ENCODE measurements at places on chromosomes 7 and 10.
A peak's percentile ranks its signal among the peaks of the same experiment; 100 is the strongest.

GRCh38 chr7:106457678-106458077 lies 172.9 kb upstream of the NAMPT start:
- DNase-seq, result no peak

DNA sequence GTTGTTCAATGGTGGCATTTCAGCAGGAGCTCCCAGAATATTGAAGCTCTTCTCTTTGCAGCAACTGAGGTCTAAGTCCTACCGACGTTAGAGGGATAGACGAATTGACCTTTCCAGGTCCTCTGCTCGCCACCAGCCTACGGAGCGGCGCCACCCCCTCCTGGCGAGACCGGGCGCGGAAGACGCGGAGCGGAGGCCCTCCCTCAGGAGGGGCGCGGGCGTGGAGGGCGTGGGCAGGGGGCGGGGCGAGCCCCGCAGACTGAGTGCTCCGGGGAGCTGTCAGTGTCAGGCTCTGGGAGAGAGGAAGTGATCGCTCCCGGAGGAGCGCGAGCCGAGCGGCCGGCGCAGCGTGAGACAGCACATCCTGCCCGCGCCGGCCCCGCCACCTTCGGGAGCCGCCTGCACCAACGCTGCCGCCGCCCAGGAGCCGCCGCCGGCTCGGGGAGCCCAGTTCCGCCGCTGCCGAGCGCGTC lies at the start of gene DYNC1I1:
TSS of gene DYNC1I1 (plus strand) at position 257 of the 473 bp plus-strand sequence. CDS start 32,176 bp downstream, outside the sequence.
- DNase-seq, result peak; percentile 59

DNA sequence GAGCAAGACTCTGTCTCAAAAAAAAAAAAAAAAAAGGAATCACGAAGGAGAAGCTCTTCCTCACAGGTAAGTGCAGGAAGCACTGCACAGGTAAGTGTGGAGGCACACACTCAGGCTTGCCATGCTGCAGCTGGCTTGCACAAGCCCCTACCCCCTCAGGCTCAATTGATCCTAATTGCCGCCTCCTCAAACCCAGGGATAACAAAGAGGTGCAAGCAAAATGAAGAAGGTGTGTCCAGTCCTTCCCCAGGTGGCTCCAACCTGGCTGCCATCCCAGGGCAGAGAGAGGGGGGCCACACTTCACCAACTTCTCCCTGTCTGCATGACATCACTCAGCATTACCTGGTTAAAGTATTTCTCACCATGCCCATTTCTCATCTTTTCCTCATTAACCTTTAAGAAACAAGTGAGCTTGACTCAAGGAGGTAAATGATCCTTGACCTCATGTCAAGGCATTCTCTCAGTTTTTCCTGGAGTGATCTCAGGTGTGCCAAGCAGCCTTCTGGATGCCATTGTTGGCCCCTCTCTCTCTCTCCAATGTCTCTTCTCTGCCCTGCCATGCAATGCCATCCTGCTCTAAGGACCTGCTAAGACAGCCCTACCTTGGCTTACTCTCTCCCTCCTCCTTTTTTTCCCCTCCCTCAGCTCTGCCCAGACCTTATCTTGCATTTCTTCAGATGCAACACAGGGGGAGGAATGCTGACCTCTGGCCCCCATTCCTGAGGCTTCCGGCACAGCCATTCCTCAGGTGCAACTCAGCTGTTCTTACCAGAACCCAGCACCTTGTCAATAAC lies 13.0 kb upstream of the TRPV6 start:
- DNase-seq, result no peak

DNA sequence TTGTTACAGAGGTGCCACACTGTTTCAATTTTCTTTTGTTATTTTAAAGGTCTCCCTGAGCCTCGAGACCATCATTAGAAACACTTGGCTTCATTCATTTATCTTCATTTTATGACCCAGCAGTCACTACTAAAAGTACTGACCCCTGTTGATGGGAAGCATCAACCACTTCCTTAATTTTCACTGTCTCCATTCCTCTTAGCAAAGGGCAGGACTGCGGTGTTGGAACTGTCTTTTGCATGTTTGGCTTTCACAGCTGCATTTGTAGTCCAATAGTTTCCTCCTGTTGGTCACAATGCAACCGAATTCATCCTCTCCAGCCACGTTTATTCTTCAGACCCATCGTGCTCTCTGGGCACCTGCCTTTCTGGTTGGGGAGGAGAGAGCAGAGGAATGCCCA lies 46.7 kb upstream of the PDZD8 start:
- no peak for DNase-seq

GRCh38 chr10:82536668-82537067 lies 661.7 kb downstream of the NRG3 start:
- DNase-seq, result no peak

DNA sequence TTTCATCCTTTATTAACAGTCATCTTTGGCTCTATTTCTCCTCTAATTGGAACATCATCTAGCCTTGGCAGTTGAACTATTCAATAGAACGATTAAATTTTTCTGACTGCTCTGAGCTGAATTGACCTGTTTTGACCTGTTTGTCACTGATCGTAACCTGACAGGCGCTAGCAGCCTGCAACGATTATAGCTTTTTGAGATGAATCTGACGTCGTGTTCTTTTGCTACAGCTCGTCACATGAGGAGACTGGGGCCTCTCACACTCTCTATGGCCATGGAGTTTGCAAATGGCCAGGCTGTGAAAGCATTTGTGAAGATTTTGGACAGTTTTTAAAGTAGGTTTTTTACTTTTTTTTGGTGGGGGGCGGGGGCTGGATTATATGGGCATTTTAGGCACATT lies 229.8 kb downstream of the FOXP2 start:
- no peak for DNase-seq

GRCh38 chr10:6182454-6183098 lies 20.2 kb upstream of the PFKFB3 start:
- no peak for DNase-seq

DNA sequence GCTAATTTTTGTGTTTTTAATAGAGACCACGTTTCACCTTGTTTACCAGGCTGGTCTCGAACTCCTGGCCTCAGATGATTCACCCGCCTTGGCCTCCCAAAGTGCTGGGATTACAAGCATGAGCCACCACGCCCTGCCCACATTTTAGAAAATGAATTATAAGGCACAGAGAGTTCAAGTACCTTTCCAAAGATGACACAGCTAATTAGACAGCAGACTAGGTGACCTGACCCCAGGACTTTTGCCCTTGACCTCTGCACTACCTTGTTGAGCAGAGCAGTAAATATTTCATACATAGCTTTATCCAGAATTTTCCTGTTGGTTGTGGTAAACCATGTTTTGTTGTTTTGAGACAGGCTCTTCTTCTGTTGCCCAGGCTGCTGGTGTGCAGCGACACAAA lies 131.3 kb upstream of the KCTD7 start:
- no peak for DNase-seq

GRCh38 chr10:79434223-79434687 lies 11.2 kb downstream of the ZCCHC24 start:
- DNase-seq, result no peak

GRCh38 chr10:62618054-62618453 lies 186.5 kb upstream of the ADO start:
- DNase-seq, result no peak

GRCh38 chr10:59617996-59618395 lies 91.7 kb downstream of the SLC16A9 start:
- no peak for DNase-seq

- DNase-seq, result no peak
Observed at GRCh38 chr7:119748251-119748860, 524.6 kb upstream of the KCND2 start.

- no peak for DNase-seq
Observed at GRCh38 chr10:120422457-120422856, 34.6 kb upstream of the PLPP4 start.

DNA sequence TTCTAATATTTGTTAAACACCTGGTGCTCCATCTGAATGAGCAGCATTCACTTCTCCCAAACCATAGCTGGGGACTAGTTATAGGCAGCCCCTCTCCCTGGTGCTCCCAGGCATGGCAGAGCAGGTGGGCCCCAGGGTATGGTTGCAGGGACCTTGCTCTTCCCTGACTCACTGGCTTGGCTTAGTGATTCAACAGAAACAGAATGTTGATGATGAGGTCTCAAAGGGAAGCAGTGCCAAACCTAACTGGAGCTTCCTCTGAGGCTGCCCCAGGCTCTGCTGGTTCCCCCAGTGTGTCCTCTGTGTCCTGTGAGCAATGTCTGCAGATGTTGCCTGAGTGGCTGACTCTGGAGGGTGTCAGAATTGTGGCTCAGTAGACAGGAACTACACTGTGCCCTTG lies 3.7 kb downstream of the GPR26 start:
- no peak for DNase-seq

DNA sequence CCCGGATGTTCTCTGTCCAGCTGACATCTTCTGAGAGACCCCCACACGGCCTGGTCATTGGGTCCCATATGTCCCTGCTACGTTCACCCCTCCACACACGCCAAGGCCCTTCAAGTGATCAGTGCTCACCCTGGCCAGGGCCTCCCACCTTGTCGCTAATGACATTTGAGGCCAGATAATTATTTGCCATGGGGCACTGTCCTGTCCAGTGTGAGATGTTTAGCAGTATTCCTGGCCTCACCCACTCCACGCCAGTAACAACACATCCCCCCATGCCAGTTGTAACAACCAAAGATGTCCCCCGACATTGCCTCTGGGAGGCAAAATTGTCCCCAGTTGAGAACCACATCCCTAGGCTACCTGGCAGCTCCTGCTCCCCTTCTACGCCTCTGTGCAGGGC lies 49.9 kb upstream of the NANOS1 start:
- DNase-seq, result no peak

- DNase-seq, result no peak
Observed at GRCh38 chr10:59635502-59636290, 74.0 kb downstream of the SLC16A9 start.

DNA sequence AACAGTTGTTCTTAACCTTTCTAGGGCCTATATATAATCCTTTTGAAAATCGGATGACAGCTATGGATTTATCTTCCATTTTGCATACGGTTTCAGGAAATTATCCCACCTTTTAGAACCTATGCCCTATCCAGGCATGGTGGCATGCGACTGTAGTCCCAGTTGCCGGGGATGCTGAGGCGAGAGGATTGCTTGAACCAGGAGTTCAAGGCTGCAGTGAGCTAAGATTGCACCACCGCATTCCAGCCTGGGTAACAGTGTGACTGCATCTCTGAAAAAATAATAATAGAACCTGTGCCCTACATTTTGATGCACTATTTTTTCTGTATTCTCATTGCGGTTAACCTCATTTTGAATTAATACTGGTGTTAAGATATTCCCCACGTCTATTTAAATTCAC lies 11.6 kb downstream of the CCAR1 start:
- DNase-seq, result no peak

DNA sequence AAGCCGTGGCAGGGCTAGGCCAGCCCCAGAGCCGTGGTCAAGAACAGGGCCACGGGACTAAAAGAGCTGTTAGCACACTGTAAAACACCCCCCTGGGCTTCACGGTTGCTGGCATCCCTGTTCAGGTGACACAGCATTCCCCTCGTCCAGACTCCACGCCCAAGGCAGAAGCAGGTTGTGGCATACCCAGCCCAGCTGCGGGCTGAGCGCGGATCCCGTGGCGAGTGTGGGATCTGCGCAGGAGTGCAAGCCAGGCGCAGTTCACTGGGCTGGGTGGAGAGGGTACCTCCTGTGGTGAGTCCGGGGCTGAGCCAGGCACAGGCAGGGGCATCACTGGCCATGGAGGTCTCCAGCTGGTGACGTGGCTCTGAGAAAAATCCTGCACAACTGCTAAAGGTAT lies 199.1 kb downstream of the FZD1 start:
- DNase-seq, result no peak

GRCh38 chr10:10956681-10957542 lies 60.8 kb upstream of the CELF2 start:
- DNase-seq, result no peak

DNA sequence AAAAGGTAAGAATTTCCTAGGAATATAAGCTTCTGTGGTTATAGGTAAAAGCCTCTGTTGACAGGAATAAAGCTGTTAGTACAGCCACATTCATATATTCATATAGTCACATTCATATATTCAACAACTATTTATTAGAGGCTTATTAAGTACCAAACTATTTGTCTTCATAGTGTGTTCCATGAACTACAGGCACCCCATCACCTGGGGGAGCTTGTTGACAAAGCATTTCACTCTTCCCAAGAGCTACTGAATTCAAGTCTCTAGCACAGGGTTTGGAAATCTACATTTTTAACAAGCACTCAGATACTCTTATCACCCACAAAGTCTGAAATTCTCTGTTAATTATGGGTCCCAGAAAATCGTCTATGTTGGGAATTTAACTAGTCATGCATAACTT lies 110.6 kb downstream of the RNLS start:
- no peak for DNase-seq

DNA sequence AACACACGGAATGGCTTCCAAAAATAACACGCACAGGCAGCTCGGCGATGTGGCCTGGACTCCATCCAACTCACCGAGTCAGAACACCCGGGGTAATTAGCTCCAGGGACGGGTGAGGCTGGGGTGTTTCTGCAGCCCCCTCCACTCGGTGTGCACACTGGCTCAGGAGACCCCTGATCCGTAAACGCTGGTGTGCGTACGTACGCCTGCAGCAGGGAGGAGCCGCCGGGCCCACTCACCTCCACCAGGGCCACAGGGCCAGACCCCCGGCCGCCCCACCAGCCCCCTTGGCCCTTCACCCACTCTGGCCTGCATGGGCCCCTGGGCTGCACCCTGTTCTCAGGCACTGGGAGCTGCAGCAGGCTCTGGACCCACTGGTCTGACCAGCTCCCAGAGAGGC lies 22.4 kb upstream of the UTF1 start:
- DNase-seq, result no peak

DNA sequence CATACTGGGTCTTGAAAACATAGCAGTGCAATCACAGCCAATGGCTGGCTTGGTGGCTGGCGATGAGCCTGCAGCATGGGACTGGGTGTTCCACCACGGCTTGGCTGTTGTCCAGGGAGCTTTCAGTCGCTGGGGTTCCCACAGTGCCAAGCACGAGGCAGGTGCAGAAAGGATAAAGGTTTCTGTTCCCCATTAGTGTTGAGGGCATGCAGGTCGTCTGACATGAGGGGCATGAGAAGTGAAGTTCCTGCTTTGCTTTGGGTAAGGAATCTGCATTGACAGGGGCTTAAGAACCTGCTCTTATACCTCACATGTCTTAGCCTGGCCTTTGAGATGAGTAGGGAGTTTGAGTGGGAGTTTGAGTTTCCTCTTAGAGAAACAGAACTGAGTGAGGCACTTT lies 9.0 kb upstream of the CFTR start:
- no peak for DNase-seq

DNA sequence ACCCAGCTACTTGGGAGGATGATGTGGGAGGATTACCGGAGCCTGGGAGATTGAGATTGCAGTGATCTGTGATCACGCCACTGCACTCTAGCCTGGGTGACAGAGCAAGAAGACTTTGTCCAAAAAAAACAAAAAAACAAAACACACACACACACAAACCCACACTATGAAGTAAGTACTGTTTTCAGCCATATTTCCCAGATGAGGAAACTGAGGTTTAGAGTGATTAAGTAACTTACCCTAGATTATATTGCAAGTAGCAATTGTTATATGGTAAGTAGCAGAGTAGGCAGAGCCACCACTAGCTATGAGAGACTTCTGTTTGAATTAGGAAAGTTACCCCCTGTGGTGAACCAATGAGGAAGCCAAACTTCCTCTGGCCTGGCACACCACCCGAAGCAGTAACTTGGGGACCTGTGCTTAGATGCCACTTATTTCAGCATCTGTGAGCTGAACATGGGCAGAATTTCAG lies 61.9 kb downstream of the MCU start:
- DNase-seq, result no peak

Measured in NCI-H1048 (cell line).